ENCODE measurements at places on chromosomes 4 and X. TPM values are rescaled to one million over a fixed set of nuclear protein-coding genes. Genes with fewer than 3 reads are reported as not detected.

DNA sequence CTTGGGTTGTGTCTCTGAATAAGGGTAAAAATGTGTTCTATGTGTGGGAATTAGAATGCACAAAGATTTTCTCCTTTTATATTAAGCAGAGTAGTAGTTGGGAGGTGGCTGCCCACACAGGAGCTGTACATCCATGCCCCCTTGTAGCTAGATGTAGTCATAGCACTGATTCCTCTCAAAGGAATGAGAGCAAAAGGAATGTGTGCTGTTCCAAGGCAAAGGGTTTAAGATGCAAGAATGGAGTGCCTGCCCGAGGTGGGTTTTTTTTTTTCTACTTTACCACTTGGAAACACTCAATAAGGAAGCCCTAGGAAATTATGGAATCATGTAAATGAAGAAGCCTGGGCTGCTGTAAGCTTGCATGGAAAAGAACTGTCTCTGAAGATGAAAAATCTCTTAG, 2183.2 kb upstream of the AGA start:
- no peaks in the 10 kb centered on the region for H3K36me3 ChIP-seq
- no peak overlapping the region for H3K4me3 ChIP-seq
- no peak overlapping the region for H3K27ac ChIP-seq
- no peak for DNase-seq
- no peaks in the 10 kb centered on the region for H3K4me1 ChIP-seq

The CT47C1 gene
- not detected for total RNA-seq

DNA sequence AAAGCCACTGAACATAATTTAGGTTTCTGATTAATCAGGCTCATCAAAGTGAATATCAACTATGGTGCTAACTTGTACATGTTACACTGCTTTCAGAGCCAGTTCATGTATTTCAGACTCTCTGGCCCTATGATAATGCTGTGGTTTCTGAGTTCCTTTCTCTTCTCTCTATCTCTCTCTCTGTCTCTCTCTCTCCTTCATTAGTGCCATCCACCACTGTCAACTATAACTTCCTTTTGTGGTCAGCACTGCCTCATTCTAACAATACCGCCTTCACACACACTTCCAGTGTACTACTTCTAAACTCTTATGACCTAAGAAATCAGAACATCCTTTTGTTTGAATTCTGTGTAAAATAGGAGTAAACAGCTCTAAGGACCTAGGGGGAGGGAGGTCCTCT, 907.1 kb downstream of the RPA4 start:
- H3K27ac ChIP-seq, result no peak overlapping the region
- H3K27me3 ChIP-seq, result no peaks in the 10 kb centered on the region
- no peak for DNase-seq
- H3K4me3 ChIP-seq, result no peak overlapping the region

GRCh38 chr4:185227131-185227551, 17.7 kb downstream of the SNX25 start:
- H3K4me1 ChIP-seq, result no peaks in the 10 kb centered on the region
- no peaks in the 10 kb centered on the region for H3K27me3 ChIP-seq
- H3K27ac ChIP-seq, result no peak overlapping the region
- no peak for DNase-seq

GRCh38 chr4:6032249-6033244, 14.3 kb upstream of the C4orf50 start:
- no peaks in the 10 kb centered on the region for H3K36me3 ChIP-seq
- no peak overlapping the region for H3K4me3 ChIP-seq
- DNase-seq, result no peak
- H3K27ac ChIP-seq, result no peak overlapping the region
- H3K27me3 ChIP-seq, result no peaks in the 10 kb centered on the region
